NCI-H1436 (cell line): ENCODE measurements at places on chromosomes 16 and 17.

DNA sequence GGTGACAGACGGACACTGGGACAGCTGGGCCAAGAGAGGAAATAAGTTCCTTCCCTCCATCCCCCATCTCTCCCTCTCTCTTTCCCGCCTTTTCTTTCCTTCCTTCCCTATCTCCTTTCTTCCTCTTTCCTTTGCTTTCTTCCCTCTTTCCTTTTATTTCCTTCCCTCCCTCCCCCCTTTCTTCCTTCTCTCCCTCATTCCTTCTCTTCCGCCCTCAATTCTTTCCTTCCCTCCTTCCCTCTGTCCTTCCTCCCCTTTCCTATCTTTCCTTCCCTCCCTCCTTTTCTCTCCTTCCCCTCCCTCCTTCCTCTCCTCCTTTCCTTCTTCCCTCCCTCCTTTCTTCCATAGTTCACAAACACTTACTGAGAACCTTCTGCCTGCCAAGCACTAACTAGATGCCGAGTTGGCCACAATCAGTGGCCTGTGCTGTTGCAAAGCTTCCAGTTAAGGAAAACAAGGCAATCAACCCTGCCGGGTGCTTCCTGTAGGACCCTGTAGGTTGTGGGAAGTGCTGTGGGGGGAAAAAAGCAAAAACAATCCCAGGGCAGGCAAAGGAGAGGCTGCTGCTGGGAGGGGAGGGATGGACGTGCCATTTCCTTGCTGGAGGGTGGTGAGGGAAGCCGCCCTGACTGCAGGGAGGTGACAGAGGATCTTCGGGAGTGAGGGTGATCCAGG is 31.7 kb downstream of the ABCC6 start:
- DNase-seq: no peak

- no peak for DNase-seq
These were observed 23.4 kb downstream of the NMRAL1 start for GRCh38 chr16:4450931-4451519.

DNA sequence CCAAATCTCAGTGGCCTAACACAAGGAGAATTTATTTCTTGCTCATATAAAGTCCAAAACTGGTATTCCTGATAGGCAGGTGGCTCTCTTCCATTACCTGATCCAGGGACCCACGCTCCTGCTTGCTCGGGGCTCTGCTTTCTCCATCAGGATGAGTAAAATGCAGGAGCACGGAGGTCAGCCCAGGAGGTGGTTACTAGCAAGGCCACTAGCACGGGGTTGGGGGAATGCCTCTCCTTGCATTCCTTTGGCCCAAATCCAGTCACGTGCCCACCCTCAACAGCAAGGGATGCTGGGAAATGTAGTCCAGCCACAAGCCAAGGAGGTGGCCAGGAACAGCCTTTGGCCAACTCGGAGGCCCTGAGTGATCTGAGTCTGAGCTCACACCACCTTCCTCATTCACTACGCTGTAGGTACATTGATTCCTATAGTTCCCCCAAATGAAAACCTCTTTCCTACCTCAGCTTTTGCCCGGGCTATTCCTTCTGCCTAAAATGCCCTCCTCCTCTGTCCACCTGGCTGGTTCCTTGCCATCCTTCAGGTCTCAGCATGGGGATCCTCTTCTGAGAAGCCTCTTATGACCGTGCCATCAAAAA is 38.3 kb upstream of the HAPSTR1 start:
- no peak for DNase-seq

GRCh38 chr16:82874672-82875071 is 247.9 kb downstream of the CDH13 start:
- DNase-seq: no peak

DNA sequence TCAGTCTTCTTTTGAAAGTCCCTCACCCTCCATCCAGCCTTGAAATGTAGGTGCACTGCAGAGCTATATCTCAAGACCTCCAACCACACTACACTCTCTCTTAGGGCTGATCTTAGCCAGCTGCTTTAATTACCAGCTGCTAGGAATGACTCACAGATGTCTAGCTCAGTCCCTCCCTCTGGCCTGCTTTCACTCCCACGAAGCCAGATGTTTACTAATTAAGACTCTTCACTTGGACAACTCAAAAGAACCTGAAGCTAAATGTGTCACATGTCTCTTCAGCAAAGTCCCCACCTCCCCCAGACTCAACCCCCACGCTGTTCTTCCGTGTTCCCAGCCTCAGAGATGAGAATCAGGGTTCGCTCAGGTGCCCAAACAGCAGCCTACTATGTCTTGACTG is 2.6 kb downstream of the GTF3C1 start:
- DNase-seq: no peak

DNA sequence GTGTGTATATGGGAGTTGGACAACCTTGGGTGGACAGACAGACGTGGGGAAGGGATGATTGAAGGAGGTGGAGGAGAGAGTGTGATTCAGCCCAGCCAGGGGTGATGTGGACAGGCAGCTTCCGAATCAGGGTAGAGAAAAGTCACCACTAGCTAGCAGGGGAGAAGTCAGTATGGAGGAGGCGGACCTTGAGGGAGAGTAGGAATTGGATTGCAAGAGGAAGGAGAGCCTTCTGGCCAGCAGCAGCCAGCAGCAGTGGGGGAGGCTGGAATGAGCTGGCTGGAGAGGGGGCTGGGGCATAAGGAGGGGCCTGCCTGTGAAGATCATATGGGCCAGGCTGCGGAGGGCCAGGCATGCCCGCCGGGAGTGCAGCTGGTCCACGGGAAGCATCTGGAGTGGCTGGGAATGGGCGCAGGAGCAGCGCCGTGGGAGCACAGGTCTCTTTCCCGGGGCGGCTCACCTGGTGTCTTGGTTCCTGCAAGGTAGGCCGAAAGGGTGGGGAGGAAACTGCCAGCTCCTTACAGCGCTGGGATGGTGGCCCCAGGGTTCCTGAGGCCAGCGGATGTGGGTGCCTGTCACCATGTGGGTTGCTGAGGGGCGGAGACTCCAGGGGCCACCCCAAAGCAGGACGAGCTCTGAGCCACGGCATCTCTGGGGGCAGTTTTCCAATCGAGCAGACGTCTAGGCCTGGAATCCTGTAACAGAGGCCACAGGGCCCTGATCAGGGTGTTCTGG is 235.3 kb downstream of the SEC14L1 start:
- no peak for DNase-seq

DNA sequence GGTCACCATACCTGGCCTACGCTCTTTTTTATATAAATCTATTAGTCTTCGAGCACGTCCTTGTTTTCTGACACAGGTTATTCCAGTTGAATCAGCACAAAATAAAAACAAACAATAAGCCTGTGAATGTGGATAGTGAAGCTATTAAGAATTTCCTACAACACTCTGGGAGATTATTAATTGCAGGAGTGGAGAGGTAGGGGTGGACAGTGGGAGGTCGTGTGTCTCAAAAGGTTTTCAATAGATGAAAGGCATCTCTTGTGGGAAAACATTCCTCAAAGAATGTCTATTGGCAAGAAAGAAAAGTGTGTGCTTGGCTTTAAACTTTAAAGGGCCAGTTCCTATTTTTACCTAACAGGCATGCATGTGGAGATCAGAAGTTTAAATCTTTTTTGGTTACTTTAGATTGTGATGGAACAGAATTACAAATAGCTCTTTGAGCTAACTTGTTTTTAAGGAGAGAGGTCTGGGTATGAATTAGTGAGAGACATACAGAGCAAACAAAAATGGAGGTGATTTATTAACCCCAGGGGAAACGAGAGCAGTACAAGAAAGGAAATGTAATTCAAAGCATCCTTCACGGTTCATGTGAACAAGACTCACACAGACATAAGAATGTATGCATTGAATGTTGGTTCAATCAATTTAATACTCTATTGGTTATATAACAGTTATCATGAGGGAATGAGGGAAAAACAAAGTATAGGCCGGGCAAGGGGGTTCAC is 9.0 kb downstream of the SMYD4 start:
- DNase-seq: no peak

DNA sequence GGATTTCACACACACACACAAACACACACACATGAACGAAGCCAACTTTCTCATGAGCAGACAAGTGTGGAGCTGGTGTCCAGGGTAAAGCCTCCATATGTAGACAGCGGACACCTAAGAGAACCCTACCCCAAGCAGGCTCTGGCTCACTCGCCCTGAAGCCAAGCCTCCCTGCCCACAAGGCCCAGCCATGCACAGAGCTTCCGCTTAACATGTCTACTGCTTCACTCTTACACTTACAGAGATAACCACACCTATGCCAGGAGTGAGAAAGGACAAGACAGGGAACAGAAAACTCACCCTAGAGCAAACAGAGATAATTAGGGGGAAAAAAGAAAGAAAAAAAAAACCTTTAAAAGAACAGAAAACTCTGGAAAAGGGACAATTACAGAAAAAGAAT is 67.5 kb downstream of the CYTH1 start:
- DNase-seq: no peak

GRCh38 chr17:1104222-1104621 is 75.6 kb downstream of the ABR start:
- DNase-seq: no peak

DNA sequence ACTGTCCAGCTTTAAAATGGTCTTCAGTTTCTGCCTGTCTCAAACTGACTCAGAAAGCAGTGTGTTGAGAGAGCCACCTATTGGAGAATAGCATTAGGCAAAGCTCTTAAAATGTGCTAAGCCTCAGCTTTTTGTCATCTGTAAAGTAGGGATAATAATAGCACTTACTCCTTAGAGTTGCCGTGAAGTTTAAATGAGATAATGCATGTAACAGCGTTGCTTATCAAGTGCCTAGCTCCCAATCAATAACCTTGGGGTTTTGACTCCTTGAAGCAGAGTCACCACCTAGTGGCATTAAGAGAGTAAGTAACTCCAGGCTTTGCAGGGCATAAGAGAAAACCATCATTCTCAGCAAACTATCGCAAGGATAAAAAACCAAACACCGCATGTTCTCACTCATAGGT is 163.3 kb downstream of the HS3ST2 start:
- no peak for DNase-seq

GRCh38 chr16:3642397-3643094 is 11.9 kb upstream of the DNASE1 start:
- no peak for DNase-seq

DNA sequence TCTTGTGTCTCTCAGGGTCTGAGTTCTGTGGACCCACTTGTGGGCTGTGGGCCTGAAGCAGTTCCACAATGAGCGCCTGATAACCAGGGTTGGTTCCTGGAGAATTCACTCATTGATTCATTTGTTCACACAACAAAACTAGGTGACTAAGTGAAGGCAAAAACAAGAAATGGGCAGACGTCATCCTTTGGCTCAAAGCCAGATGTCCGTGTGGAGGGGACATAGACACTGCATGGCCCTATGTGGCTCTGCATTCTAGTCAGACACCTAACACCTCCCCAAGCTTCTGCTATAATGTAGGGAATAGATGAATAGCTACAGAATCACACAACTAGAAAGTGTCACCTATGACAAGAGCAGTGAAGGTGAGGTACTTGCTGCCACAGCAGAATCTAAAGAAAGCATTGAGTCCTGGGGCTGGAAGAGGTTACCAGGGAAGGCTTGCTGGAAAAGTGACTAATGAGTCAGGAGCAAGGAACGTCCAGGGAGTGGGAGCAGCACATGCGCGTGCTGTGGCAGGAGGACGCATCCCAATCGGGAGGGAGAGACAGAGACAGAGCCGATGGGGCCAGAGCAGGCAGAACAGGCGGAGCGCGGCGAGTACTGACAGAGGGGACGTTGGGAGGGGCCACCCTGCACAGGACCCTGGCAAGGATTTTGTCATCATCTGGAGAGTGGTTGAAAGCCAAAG is 58.9 kb downstream of the CES1 start:
- DNase-seq: no peak
